GOT3 (cell line): ENCODE measurements at places on chromosomes 4 and X.

- no peak for DNase-seq
Observed at GRCh38 chr4:79864500-79865200, 208.4 kb downstream of the ANTXR2 start.

- DNase-seq, result no peak
Observed at GRCh38 chr4:8655411-8656184, 63.0 kb downstream of the CPZ start.

GRCh38 chr4:98601708-98602107, 56.7 kb downstream of the TSPAN5 start:
- DNase-seq, result no peak

GRCh38 chrX:109372291-109372690, 109.6 kb downstream of the GUCY2F start:
- no peak for DNase-seq

- DNase-seq, result no peak
Observed at GRCh38 chrX:86436116-86436515, 287.9 kb downstream of the DACH2 start.

DNA sequence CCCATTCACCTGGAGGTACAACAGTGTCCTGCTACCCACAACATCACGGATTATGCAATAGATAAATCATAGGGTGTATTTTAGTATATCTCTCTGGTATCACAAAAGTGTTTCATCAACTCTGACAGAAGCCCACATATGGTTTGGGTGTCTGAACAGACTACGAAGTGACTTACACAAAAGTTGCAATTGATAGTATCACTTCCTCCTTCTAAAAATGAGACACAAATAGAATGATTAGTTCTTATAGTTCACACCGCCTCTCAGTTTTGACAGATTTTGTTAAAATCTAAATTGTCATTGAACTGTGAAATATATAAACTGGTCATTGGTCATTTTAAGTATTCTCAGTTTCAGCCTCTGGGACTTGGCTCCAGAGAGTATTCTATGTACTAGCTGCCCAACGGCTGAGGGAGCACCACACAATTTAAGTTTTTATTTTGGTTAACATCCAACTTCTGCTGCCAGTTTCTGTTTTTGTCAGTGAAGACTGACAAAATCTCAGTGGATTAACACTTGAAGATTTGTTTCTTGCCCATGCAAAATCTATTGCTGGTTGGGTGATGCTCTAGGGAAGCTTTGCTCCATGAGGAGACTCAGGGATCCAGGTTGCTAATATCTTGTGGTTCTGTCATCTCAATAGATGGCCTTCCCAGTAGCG, 113.8 kb upstream of the PUDP start:
- DNase-seq, result no peak

DNA sequence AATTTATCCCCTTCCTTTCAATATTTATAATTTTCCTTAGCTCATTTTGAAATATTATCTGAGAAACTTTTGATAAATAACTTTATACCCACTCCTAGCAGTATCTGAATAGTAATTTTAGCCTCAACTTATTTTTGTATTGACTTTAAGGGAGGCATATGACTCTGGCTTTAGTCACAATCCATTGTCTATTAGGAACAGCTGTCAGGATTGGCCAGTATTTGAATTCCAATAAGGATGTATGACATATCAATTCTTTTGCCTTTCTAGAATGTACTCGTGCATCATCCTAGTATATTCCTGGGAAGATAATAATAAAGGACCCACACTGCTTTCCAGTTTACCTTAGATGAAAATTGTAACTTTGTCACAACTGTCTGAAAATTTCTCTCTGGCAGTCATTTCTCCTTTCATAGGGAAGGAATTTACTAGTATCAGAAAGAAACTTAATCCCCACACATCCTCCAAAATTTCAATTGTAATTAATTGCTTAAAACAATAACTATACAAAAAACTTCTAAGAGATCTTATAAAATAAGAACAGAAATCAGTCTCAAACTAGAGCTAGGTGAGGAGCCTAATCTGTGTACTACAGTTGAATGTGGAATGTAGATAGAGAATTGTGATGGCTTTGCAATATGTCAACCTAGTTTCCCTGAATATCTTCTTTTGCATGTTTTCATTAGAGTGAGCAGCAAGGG, 121.0 kb upstream of the EPHA5 start:
- DNase-seq, result no peak

DNA sequence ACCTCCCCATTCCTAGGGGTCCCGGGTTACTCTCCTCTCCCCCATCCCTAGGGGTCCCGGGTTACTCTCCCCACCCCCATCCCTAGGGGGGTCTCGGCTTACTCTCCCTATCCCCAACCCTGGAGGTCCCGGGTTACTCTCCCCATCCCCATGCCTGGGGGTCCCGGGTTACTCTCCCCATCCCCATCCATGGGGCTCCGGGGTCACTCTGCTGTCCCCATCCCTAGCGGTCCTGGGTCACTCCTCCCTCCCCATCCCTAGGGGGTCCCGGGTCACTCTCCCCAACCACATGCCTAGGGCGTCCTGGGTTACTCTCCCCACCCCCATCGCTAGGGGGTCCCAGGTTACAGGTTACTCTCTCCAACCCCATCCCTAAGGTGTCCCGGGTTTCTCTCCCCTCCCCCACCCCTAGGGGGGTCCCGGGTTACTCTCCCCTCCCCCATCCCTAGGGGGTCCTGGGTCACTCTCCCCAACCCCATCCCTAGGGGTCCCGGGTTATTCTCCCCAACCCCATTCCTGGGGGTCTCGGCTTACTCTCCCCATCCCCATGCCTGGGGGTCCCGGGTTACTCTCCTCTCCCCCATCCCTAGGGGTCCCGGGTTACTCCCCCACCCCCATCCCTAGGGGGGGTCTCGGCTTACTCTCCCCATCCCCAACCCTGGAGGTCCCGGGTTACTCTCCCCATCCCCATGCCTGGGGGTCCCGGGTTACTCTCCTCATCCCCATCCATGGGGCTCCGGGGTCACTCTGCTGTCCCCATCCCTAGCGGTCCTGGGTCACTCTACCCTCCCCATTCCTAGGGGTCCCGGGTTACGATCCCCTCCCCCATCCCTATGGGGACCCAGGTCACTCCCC, 821 bp downstream of the ASMTL start:
- DNase-seq, result no peak

GRCh38 chr4:152996111-152996571, 60.0 kb downstream of the FHDC1 start:
- DNase-seq, result no peak

- DNase-seq, result no peak
Observed at GRCh38 chr4:124019749-124020549, 623.4 kb downstream of the SPRY1 start.

GRCh38 chr4:82293304-82293703, 80.5 kb downstream of the HNRNPD start:
- no peak for DNase-seq

GRCh38 chr4:122583906-122584305, 37.0 kb downstream of the IL21 start:
- no peak for DNase-seq

DNA sequence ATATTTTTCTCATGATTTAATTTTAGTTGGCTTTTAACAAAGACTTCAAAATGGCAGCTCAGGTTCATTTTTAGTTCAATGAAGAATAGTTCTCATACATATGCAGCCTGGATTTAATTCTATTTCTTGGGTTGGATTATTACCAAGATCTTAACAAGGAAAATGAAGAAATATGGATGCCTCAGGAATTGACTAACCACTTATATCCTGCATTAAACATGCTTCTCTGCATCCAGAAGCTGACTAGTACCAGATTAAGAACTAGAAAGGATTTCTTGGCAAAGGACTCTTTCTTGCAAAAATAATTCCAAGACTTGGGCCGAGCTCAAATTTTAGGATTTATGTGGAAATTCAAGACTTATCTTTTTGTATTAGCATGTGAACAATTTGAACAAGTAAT, 5.6 kb upstream of the KLHL2 start:
- no peak for DNase-seq

- DNase-seq, result no peak
Observed at GRCh38 chrX:40022421-40022820, 75.3 kb downstream of the BCOR start.

- peak; percentile 13 for DNase-seq
Observed at GRCh38 chr4:86594559-86595425, 677 bp downstream of the PTPN13 start.

GRCh38 chrX:54921427-54922021, 900 bp downstream of the TRO start:
- DNase-seq, result no peak

DNA sequence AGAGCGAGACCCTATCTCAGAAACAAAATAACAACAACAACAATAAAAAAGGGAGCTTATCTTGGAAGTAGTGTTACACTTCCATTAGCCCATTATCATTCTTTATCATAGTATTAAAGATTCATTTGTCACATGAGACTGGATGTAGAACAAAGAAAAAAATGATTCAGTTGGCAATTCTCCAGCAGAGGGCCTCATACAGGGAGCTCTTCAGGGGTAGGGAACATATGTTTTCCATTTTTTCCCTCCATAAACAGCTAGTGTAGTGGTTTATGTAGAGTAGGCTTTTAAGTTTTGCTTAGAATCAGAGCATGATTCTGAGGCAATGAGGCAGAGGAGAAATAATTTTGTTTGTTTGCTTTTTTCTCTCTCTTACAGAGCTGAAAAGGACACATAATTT, 5.8 kb downstream of the CPE start:
- no peak for DNase-seq

GRCh38 chr4:11805842-11806241, 377.1 kb upstream of the HS3ST1 start:
- DNase-seq, result no peak

GRCh38 chr4:158580064-158580463, 58.4 kb downstream of the RXFP1 start:
- DNase-seq, result no peak

- DNase-seq, result no peak
Observed at GRCh38 chrX:68186552-68187262, 246.6 kb downstream of the OPHN1 start.

- no peak for DNase-seq
Observed at GRCh38 chrX:107205770-107206696, at the start of the genes DNAAF6 and NUP62CL. TSS of gene DNAAF6 (plus strand) at chrX:107206611. CDS start at chrX:107212876, 6,265 bp downstream. TSS of gene NUP62CL (minus strand) at chrX:107206433. CDS start at chrX:107175146, 31,287 bp downstream.

DNA sequence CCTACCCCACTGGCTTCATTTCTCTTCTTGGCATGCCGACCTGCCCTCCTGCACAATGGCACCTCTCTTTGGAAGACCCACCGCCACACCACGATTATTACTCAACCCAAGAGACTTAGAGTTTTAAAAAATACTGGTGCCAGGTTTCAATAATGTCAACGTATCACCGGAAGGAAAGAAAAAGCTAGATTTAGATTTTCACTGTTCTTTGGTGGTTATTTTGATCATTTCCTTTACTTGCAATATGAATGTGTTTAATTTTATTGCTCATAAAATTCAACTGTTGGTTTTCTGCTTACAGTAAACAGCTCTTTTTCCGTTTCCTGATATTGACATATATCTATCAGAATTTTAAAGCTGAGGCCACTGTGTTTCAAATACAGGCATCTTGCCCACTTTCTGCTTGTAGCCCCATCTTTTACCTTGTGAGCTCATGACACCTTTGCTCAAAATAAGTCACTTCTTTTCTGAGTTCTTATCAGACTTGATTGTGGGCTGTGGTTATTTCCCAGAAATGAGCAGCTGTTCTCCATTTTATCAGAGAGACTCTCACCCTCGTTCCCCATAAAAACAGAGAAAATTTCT, 439.1 kb downstream of the INPP4B start:
- no peak for DNase-seq

GRCh38 chr4:122500852-122501501, 44.5 kb upstream of the IL2 start:
- no peak for DNase-seq

GRCh38 chrX:100880368-100880767, 6.2 kb upstream of the NOX1 start:
- DNase-seq, result no peak

DNA sequence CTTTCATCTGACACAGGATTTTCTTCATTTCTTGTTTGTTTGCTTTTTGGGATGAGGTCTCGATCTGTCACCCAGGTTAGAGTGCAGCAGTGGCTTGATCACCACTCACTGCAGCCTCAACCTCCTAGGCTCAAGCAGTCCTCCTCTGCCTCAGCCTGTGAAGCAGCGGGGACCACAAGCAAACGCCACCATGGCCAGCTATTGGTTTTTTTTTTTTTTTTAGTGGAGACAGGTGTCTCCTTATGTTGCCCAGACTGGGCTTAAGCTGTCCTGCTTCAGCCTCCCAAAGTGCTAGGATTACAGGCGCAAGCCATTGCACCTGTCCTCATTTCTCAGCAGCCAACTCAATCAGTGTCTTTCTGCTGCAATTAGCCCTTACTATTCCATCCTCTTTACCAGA, 10.3 kb downstream of the SPRY1 start:
- DNase-seq, result no peak

- no peak for DNase-seq
Observed at GRCh38 chr4:1515763-1516162, 109.5 kb upstream of the NKX1-1 start.

DNA sequence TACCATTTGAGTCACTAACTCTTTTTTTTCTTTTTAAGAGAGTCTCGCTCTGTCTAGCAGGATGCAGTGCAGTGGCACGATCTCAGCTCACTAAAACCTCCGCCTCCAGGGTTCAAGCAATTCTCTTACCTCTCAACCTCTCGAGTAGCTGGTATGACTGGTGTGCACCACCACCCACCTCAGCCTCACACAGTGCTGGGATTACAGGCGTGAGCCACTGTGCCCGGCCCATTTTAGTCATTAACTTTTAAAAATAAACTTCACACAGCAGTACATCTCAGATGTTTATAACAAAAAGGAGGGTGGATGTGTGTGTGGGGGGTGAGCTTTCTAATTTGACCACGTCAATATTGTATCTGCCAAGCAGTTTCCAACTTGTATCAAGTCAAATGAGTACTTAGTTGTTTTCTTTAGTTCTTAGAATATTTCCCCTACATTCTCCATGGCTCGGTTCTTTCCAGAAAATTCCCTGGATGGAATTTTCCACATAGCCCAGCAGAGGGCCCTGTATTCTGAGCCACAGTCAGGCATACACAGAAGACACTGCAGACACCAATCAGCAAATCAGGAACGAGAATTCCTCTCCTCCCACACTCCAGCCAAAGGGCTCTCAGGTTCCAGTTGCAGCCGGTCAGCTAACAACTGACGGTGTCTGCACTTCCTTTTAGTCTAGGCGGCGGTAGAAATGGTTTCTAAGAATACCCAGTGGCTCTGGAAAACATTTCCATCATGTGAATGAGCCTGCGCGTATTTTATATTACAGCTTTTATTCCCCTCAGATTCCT, 20.1 kb upstream of the ARAF start:
- DNase-seq, result no peak

DNA sequence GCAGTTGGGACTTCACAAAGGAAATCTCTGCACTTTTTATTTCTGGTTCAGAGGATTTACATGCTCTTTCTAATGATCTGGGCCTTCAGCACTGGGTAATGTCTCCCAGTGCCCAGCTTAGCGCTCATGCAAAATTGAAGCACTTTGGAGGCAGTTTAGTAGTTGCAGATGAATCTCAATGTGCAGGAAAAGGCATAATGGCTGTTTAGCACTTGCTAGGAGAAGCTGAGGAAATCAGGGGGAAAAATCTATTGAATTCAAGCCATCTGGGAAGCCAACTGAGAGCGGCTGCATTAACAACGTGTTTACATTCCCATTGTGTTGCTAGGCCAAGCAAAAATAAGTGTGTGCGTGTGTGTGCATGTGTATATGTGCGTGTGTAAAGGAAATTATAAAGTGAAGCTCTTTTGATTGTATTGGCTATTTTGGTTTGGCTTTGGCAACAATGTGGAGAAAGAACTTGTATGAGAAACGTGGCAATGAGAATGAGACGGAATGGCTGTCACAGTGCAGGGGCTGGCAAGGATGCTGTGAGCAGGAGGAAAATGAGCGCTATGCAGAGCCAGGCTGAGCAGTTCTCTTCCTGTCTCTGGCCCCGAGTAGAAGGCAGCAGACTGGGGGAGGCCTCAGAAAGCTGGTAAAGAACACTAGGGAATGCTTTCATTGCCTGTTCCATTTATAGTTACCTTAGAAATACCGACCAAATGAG, 231.5 kb downstream of the UNC5C start:
- no peak for DNase-seq

GRCh38 chr4:182897601-182898478, 19.3 kb downstream of the DCTD start:
- no peak for DNase-seq
